GM04503 (cell line): ENCODE measurements at places on chromosomes 1 and 21.

DNA sequence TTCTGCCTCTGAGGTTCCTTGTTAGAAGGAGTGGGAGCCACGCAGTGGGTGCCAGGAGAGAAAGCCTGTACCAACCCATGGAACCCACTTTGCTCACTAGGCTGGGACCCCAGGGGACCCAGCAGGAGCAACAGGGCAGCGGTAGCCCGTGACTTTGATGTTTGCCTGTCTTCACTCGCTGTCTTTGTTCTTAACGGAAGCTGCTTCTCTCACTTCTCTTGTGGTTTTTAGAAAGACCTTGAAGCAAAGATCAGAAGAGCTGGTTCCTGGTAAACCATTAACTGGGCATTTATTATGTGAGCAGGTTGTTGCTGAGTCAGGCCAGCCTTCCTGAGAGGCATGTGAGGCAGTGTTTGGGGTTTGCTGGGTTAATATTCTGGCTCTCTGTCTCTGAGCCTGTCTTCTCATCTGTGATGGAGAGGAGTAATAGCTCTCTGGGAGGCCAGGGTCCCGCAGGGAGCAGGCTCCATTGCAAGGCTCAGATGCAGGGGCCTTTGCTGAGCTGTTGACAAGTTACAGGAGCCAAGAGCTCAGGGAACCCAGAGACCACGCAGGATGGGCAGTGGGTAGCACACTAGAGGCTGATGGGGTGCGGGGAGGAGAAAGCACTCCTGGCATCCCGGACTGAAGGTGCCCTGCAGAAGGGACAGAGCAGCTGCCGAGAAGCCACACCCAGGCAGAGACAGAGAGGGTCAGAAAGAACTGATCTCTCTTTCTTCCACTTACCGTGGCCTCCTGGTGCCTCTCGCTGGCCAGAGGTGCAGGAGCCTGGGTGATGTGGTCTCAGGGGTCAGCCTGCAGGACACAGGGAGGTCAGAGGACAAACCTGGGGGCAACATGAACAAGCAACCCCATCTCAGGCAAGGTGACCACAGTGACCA is 367.5 kb upstream of the C1orf174 start:
- DNase-seq, result no peak

- no peak for DNase-seq
Observed at GRCh38 chr1:205315008-205315618, 6.4 kb downstream of the NUAK2 start.

- no peak for DNase-seq
Observed at GRCh38 chr1:239722035-239722434, 335.7 kb downstream of the CHRM3 start.

GRCh38 chr1:49307457-49307856 is 530.8 kb upstream of the BEND5 start:
- DNase-seq, result no peak

GRCh38 chr1:240312872-240313271 is 221.2 kb downstream of the FMN2 start:
- peak; percentile 76 for DNase-seq

GRCh38 chr1:41381692-41382479 is 20.7 kb downstream of the FOXO6 start:
- DNase-seq, result no peak

- no peak for DNase-seq
Observed at GRCh38 chr1:227901239-227901905, 46.4 kb downstream of the WNT9A start.

DNA sequence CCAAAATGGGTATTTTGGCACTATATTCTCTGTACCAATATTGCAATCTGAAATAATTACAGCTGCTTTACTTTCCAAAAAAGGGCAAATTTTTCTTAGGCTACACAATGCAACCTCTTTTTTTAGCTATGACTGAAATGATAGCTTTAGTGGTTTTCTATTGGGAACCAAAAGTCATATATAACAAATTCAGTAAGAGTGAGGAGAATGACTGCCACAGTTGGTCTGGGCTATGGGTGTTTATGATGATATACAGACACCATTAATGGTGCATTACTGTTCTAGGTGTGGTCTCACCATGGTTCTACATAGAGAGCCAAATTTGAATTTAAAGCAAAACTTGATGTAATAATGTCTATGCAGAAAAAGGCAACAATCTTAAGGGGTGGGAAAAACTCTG is 72.3 kb upstream of the PTBP2 start:
- DNase-seq, result no peak

DNA sequence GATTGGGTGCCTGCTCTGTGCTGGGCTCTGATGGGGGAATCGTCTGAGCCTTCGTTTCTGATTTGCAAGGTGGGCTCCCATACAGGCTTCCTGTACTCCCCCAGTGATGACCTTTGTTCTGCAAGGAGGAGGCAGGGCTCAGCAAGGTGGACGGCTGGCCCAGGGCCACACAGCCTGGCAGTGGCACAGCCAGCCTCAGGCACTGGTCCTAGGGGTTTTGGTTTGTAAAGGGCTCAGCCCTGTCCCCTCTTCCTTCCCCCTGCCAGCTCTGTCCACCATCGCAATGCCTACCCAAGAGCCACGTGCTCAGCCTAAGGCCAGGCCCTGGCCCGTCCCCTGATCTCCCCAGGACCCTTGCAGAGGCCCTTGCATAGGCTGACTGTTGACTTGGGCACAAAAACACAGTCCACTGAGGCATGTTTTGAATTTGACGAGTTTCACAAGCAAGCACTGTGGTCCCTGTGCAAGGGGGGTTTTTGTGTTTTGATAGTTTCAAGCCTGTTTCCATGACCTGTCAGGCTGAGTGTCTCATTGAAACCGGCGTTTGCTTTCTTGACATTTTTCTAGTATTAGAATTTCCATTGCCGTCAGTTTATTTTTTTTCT is 39.5 kb upstream of the TNFRSF1B start:
- DNase-seq, result no peak

DNA sequence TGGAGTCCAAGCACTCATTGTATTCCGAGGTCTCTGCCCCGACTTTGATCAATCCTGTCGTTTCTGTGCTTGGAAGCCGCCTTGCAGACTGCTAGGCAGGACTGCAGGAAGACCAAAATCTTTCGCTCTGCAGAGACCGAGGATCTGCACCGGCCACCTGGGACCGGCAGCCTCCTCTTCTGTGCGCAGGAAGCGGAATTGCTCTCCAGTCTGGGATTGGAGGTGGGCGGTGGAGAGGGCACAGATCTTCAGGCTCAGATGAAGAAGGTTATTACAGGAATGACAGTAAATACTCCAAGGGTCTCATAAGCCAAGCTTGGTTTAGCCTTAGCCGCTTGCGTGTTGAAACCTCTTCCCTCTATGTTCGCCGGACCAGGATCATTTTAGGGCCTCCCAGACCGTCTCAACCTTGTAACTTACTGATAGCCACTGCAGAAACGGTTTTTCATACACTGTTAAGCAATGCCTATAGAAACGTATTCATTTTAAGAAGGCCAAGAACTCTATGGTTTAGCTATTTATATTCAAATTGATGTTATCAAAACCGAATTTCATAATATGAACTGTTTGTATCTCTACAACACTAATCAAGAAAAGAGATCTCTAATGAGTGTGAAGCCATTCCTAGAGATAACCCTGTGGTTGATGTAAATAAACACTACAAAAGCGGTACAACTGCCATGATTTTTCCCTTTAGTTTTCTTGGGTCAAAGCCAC is 1.1 kb downstream of the MIA3 start:
- no peak for DNase-seq

DNA sequence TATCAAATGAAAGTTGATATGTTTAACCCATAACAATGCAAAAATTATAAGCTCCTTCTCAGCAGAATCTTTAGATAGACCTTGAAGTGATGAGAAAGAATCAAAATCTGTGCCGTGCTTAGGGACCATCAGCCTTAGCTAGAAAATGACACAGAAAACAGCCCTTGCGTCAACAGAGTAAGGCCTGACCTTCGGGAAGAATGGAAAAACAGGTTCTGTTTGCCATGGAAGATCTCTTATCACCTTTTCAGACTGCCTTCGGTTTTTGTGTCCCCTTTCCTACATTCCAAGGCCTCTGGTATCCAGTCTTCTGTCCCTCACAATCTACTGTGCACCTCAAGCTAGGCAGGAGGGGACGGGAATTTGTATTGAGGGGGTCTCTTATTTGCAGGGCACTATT is 37.6 kb upstream of the DPT start:
- DNase-seq, result no peak

DNA sequence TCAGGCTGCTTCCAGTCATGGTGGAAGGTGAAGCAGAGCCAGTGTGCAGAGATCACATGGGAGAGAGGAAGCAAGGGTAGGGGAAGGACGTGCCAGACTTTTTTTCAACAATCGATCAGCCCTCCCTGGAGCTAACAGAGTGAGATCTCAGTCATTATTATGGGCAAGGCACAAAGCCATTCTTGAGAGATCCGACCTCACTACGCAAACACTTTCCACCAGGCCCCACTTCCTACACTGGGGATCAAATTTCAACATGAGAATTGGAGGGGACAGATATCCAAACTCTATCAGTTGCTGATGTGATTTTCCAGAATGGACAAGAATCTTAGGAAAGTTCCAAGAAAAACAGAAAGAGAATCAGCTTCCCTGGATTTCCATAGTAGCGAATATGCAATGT is 60.5 kb downstream of the BACE2 start:
- no peak for DNase-seq

GRCh38 chr1:113616156-113616555 is 143.1 kb downstream of the PHTF1 start:
- DNase-seq, result no peak

- no peak for DNase-seq
Observed at GRCh38 chr1:212918824-212919223, 31.5 kb upstream of the VASH2 start.

DNA sequence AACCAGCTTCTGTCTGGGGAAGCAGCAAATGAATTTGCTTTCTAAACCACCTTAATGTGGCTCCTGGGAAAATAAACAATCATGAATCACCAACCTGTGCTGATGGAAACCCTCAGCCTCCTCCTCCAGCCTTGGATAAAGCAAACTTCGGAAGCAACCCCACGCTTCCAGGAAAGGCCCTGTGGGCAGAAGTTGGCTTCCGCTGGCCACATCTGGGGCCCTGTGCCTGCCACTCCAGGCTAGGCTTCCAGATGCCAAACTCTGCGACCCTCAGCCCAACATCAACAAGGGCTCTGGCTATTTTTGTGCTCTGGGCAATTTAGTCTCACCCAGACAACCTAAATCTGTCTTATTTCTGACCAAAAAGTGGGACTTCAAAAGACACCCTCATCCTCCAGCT is 6.2 kb upstream of the OXCT2 start:
- DNase-seq, result no peak

GRCh38 chr1:33121728-33122127 is 40.8 kb downstream of the AZIN2 start:
- DNase-seq, result no peak

DNA sequence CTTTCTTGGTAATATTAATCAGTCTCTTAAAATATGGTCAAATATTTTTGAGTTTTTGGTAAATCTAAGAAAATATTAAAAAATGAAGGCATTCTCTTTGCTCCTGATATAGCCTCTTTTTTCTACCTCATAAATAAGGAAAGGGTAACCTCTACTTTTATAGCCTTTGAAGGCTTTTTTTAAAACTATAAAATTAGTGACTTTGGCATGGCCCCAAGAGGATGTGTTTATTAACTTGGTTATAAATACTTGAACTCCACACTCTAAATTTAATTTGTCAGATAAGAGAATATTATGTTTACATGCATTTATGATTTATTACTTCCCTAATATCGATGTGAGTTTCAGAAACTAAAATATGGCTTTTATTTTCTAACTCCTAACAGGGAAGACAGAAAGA is 60.3 kb downstream of the LMO4 start:
- DNase-seq, result no peak

DNA sequence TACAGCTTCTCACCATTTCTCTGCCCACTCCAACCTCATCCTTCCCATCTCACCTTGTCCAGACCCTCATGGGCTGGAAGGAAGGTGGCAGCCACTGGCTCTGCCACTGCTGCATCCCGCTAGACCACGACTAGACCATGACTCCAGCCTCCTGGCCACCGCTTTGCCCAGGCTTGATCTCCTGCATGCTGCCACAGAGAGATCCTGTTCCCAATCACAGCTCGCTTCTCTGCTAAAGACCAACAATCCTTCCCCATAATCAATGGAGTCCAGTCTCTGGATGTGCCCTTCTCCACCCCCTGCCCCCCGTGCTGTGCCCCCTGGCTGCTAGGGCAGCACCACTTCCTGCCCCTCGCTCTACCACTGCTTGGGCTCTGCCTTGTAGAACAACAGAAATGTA is 64.9 kb upstream of the DMRTB1 start:
- no peak for DNase-seq

DNA sequence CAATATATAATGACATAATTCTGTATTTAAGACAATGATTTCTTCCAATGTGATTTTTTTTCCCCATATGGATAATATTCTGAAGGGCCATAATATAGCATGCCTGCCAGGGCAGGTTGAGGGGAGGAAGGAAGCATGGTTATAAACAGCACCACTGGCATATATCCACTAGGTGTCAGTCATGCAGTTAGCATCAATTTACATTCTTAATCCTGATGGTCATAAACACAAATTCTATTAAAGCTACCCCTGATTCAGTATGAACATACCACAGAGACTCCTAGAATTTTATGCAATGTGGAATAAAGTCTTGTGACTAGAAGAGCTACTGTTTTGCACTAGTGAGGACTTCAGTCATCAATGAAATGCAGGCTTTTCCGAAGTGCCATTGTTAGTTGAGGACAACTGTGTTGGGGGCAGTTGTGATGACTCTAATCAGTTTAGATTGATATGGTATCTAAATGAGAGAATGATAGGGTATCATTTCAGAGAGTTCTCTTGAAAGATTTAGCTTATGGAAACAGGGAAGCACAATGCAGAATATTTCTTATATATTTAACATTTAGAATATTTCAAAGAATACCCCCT is 342.7 kb upstream of the NR5A2 start:
- DNase-seq, result peak; percentile 18

- peak; percentile 24 for DNase-seq
Observed at GRCh38 chr21:17679002-17679600, 66.4 kb upstream of the BTG3 start.

- DNase-seq, result no peak
Observed at GRCh38 chr1:41328001-41328615, 33.1 kb upstream of the FOXO6 start.

DNA sequence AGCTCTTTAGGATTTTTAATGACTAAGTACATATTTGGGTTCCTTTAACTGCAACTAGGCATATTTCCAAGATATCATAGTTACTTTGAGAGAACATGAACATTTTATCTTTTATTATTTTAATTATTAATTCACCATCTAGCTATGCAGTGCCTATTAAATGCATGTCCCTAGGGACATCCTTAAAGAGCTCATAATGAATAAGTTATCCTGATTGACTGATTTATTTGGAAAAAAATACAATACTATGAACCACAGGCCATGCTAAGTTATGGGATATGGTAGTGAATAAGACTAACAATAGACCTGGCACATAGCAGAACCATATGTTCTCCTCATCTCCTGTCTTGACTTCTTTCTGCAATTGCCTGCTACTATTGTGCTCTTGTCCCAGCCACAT is 16.4 kb upstream of the C1orf105 start:
- no peak for DNase-seq
